Stimulated activated effector memory CD8-positive, alpha-beta T cell treated with anti-CD3 and anti-CD28 coated beads, Interleukin-12 subunit alpha, Interleukin-12 subunit beta, amount 100 ng/mL, for 72 hours (primary cell): ENCODE measurements at places on chromosomes 3 and 15.
A peak's percentile ranks its signal among the peaks of the same experiment; 100 is the strongest.

DNA sequence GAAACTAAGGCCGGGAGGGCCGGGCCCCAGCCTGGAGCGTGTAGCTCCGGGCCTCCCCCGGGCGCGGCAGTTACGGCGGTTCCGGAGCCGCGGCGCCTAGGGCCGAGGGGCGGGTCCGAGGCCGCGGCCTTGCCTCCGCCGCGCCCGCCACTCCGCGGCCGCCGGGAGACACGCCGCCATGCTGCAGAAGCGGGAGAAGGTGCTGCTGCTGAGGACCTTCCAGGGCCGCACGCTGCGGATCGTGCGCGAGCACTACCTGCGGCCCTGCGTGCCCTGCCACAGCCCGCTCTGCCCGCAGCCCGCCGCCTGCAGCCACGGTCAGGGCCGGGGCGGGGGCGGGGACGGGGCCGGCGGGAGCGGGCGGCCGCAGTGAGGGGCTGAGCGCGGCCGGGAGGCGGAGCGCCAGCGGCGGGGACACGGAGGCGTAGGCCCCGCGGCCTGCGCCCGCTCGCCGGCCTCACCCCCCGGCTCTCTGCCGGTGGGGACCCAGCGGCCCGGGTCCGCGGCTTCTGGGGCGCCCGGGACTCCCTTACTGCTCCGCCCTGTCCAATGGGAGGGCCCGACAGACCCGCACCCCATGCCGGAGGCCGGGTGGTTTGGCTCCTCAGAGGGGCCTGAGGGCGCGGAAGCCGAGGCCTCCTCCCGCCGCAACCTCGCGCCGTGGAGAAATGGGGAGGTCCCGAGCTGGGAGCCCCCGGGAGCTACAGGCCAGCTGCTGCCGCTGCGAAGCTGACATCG is at the start of gene DIS3L:
Gene DIS3L, plus strand, starts transcription at position 150 of the 738 bp plus-strand sequence. Its CDS starts 29 bp downstream, at position 179.
- peak; percentile 89 for DNase-seq

GRCh38 chr3:8416965-8417364 is 84.7 kb upstream of the LMCD1 start:
- DNase-seq: no peak

GRCh38 chr3:18556503-18557135 is 131.5 kb upstream of the SATB1 start:
- peak; percentile 86 for DNase-seq

DNA sequence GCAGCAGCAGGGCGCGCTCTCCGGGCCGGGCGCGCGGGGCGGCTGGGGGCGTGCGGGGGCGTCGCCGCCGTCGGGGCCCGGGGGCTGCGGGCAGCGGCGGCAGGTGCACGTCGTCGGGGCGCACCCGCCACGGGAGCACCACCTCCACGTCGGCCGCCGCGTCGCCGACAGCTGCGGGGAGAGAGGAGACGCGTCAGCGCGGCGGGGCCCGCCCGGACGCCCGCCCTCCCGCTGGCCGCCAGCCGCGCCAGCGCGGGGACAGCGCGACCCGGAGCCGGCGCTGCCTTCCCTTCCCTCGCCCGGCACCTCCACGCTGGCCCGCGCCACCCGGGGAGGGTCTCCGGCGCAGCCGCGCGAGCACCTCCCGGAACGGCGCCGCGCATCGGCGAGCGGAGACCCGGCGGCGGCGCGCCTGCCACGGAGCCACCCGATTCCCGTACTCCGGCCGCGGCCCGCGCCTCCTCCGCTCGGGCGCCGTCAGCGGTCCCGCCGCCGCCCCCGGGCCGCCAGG is 481 bp downstream of the ADAMTS17 start:
- no peak for DNase-seq

GRCh38 chr15:29749365-29750086 is 72.7 kb downstream of the TJP1 start:
- no peak for DNase-seq

DNA sequence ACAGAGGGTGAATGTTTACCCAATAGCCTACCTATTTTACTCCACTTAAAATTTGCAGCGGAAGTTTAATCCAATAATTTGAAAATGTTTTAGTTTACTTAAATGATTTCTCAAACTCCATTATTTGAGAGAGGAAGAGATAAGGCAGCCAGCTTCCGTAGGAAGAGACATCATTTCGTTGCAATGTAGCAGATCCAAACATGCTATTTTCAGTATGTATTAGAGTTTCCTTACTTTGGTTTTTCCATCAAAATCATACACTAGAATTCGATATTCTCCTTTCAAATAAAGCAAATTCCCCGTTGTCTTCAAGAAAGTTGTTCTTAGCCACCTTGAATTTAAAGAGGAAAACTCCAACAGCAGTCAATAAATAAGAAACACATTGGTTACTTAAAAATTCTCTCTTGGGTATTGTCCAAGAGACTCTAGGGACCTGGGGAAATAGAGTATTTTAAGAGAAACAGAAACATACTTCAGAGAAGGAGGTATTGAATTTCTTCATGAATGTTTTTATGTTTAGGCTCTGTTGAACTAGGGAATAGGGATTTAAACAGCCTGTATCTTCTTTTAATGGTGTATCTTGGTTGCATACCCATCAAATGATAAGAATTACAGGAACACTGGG is 324.5 kb upstream of the GBE1 start:
- no peak for DNase-seq

GRCh38 chr15:69034352-69034751 is 19.9 kb downstream of the NOX5 start:
- no peak for DNase-seq

DNA sequence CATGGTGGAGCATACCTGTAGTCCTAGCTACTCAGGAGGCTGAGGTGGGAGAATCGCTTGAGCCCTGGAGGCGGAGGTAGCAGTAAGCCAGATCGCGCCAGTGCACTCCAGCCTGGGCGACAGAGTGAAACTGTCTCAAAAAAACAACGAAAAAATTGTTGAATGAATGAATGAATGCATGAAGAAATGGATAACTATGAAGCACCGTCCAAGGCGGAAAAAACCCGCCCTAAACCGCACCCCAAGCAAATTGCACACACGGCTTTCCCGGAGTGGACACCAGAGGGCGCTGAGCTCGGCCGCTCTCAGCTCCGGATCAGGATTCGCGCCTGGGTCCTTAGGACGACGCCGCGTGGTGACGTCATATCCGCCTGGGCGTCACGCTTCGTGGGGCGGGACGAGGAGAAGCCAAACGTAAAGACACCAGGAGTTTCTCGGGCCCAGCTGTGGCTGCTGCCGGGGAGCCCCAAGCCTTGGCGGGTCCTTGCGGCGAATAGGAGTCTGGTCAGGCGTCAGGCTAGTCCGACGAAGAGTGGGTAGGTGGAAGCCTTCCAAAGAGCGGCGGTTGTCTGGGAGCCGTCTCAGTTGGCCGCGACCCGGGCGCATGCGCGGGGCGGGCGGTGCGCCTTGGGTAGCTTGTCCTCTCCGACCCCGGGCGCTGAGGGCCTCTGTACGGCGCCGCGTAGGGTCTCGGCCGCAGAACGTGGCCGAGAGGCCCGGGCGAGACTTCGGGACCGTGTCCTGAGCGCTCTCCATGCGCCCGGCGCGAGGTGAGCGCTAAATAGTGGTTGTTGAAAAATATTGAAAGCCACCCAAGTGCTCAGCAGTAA is at the start of the genes HTD2 and RPP14:
Gene HTD2, plus strand, starts transcription at position 639 of the 830 bp plus-strand sequence. CDS start 11,094 bp downstream, outside the sequence.
Gene RPP14, plus strand, starts transcription at position 364 of the 830 bp plus-strand sequence. CDS start 4,085 bp downstream, outside the sequence.
- peak; percentile 98 for DNase-seq

- DNase-seq: no peak
Measured at GRCh38 chr15:92120094-92120795, 266.7 kb downstream of the SLCO3A1 start.

DNA sequence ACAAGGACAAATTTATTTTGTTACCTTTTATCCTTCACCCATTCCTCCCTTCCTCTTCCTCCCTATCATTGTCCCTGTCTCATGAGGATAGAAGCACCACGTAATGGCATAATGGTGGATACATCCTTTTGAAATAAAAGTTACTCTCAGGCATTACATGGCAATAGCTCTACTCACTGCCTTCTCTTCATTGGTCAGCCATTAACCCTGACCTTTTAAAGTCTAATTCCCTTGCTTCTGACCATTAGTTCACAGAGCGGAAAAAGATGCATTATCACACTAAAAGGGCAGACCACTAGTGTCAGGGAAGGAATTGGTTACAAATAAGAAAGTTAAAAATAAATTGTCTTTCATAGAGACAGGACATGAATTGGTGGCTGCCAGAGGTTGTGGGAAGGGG is 54.6 kb upstream of the EIF1B start:
- DNase-seq: no peak

DNA sequence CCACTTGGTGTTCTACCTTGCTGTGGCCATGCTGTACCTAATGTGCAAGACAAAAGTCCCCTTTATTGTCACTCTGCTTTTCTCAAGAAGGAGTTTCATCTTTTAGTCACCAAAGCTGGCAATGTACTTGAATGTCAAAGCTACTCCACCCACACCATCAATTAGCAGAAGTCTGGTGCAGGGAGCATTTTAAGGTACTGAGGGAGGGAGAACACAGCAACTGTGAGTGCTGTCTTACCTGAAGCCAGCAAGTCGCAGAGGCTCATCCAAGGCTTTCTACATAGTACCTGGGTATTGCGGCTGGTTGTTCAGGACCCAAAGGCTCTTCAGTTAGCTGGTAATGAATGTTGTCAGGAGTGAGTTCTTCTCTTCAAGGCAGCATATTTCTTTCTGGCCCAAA is 820.4 kb downstream of the OTOL1 start:
- DNase-seq: no peak

DNA sequence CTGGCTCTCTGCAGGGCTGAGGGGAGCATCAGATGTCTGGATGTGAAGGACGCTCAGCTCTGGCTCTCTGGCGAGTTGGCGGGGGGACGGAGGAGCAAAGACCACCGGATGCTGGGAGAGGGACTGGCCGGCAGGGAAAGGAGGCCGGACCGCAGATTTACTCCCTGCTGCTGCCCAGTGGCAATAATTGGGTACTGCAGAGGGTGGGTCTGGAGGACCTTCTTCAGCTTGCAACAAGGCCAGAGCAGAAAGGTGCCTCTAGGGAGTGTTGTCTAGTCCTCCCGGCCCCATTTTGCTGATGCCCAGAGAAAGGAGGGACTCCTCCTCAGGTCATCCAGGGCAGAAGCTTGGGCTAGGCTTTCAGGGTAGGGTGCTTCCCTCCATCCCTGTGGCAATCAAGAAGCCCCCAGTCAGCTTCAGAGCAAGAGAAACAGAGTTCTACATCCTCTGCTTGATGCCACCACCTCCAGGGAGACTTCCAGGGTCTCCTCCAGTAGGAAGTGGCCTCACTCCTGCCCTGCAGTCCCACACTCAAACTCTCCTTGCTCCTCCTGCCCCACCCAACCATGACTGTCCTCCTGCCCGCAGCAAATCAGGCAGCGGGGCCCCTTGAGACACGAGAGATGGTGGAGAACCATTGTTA is 20.3 kb upstream of the CSPG4 start:
- peak; percentile 49 for DNase-seq

GRCh38 chr3:110246796-110247376 is 824.7 kb upstream of the NECTIN3 start:
- no peak for DNase-seq

DNA sequence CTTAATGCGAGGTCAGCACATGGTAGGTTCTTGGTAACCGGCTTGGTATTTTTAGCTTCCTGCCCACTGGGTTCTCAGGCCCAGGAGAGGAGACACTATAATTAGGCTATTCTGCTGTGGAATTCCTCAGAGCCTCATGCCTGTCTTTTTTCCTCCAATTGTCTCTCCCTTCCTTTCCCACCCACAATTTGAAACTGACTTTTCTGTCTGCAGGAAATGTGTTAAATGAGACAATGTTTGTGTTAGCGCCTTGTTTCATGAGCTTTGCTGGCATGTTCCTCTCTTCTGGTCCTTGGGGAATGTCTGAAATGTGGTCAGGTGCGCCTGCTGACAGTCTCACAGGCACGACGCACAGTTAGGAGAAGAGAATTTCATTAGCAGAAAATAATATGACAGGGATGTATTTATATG is 223.6 kb upstream of the CTNNB1 start:
- DNase-seq: no peak

DNA sequence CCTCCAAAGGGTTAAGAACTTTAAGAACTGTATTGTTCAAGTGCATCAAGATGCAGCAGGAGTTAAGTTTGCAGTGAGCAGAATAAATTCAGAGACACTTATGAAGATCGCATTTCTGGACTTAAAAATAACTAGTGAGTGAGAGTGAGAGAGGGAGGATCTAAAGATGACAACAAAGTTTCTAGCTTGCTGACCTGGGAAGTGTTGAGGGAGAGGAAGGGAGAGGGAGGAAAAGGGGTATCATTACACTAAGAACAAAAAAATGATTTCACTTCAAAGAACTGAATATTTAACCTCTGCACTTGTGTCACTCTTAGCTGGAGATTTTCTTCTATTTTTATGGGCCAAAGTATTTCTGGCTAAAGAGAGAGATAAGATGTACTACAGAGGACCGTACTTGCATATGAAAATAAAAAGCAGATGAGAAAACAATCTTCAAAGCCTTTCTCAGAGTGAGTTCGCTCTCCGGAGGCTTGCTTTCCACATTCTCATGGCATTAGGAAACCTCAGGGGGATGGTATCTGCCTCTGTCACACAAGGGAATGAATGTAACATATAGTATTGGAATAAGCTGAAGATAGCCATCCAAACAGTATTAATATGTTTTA is 91.4 kb upstream of the TJP1 start:
- DNase-seq: no peak

- DNase-seq: no peak
Measured at GRCh38 chr3:46705751-46706552, 4.8 kb downstream of the TMIE start.

DNA sequence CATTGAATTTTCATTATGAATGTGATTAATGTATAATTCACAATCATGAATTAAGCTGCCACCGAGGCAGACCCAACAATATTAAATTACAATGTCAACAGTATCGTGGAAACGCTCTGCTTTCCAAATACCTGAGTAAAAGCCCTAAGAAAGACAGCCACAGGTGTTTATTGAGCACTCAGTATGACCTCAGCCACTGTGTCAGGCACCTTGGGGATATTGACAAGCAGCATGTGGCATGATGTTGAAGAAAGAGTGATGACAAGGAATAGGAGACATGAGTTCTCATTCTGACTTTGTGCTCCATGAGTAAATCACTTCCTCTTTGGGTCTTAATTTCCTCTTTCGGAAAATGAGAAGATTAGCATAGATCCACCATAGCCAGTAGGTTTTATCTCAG is 12.8 kb downstream of the C2CD4A start:
- no peak for DNase-seq

- DNase-seq: no peak
Measured at GRCh38 chr3:99559196-99559595, 79.2 kb upstream of the COL8A1 start.

- no peak for DNase-seq
Measured at GRCh38 chr15:71752128-71752527, 58.2 kb upstream of the NR2E3 start.

- no peak for DNase-seq
Measured at GRCh38 chr15:61079529-61079928, 149.6 kb downstream of the RORA start.

DNA sequence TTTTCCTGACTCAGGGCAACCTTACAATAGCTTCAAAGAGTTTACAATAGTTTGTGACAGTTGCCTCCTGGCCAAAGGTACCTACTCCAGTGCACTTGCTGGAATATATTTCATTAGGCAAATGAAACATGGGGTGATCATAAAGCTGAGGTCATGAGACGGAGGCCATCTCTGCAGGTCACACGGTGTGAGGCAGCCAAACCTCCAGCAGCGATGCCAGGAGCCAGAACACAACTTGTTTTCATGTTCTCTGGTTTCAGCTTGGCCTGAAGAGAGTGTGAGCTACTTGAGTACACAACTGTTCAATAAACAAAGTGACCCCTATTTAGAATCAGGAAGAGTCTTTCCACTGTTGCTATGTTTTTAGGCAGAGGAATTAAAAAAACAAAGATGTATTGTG is 42.7 kb upstream of the PYGO1 start:
- DNase-seq: no peak

- no peak for DNase-seq
Measured at GRCh38 chr3:82194870-82195269, 433.4 kb upstream of the GBE1 start.

- DNase-seq: no peak
Measured at GRCh38 chr15:81108427-81108826, 25.6 kb upstream of the CFAP161 start.

GRCh38 chr3:188417766-188418165 is 263.8 kb downstream of the LPP start:
- DNase-seq: no peak
